OCI-M1 (cell line): ENCODE measurements at places on chromosomes 5 and 9.

- DNase-seq, result no peak
Measured at GRCh38 chr9:90787771-90788460, 13.7 kb upstream of the SYK start.

DNA sequence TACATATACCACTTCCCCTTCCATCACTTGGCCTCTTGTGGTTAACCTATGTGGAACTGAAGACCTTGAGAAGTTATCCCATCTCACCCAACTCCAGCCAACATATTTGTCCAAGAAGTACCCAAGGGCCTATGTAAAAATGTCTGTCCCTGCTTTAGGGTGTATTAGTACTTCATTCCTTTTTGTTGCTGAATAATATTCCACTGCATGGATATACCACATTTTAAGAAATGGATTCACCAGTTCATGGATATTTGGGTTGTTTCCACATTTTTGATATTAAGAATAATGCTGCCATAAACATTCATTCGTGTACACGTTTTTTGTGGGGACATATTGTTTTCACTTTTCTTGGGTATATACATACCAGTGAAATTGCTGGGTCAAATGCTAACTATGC, 28.6 kb downstream of the IDNK start:
- DNase-seq, result no peak

- DNase-seq, result no peak
Measured at GRCh38 chr5:128053291-128053954, 30.1 kb upstream of the SLC12A2 start.

GRCh38 chr5:53422539-53422938, 57.9 kb upstream of the FST start:
- no peak for DNase-seq

DNA sequence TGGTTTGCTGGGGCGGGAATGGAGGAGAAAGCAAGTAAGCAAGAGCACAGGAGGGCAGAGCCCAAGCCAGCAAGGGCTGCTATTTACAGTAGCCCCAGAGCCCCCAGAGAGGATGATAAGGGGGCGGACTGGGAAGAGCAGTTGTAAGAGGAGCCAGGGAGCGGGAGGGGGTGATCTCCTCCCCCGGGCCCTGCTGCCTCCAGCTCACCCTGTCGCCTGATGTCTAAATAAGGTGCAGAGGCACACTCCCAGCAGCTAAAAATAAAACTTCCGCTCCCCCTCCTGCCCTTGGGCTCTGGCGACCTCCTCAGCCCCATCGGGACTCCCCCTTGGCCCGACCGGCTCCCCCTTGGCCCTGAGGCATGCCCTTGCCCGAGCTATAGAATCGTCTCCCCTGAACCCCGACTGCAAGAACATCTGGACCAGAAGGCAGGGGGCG, 14.4 kb upstream of the CCDC69 start:
- DNase-seq, result no peak

DNA sequence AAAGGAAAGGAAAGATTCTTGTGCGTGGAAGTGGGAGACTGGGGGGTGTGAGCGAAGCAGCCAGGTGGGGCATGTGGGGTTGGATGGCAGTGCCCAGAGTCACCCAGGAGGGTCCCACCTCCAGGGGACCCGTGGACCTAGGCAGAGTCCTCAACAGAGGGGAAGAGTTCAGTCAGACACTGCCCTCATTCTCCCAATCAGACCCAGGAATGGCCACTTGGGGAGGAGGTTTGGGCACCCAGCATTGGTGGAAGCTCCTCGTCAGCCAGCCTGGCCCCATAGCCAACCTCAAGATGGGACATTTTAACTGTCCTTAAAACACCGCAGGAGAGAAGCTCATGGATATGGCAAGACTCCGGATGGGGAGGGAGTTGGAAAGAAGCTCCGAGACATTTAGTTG, 21.9 kb upstream of the LAMC3 start:
- no peak for DNase-seq

- DNase-seq, result no peak
Measured at GRCh38 chr9:137694236-137694959, 75.6 kb downstream of the EHMT1 start.

DNA sequence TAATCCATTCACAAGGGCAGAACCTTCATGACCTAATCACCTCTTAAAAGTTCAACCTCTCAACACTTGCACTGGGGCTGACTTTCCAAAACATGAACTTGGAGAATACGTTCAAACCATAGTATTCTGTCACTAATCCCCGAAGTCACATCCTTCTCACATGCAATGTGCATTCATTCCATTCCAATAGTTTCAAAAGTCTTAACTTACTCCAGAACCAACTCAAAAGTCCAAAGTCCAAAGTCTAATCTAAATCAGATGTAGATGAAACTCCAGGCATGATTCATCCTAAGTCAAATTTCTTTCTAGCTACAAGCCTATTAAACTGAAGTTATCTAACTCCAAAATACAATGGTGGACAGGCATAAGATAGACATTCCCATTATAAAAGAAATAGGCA, 21.7 kb upstream of the ADAMTSL1 start:
- DNase-seq, result no peak

DNA sequence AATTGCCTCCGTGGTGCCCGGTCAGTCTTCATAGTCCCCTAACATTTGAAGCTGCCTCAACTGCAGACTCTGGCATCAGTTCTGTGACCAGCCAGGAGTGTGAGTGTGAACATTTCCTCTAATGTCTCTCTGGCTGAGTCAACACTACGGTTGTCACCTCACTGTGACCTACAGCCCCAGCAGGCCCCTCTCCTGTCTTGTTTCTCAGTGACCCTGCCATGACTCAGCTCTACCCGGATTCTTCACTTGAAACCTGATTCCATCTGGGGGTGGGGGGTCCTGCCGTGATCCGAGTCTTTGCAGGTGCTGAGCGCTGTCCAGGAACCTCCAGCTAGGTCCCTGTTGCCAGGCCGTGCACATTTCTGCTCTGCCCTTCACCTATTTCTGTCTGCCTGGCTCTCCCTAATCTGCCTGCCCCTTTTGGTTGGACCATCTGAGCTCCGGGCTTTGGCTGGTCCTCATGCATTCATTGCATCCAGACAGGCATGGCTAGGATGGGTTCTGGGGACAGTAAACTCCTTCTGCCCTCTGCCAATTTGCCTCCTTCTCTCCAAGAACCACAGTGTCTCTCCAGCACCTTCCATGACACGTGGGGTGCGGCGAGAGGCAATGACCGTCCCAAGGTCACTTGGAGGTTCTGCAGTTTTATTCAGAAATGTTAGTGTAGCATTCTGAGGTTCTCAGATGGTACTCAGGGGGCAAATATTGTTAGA, 24.2 kb downstream of the STC2 start:
- no peak for DNase-seq

GRCh38 chr9:106620866-106621265, 242.1 kb upstream of the ZNF462 start:
- no peak for DNase-seq

GRCh38 chr5:45417285-45417998, 278.7 kb downstream of the HCN1 start:
- DNase-seq, result no peak
